ENCODE measurements at places on chromosomes 13 and 19. TPM values are rescaled to one million over a fixed set of nuclear protein-coding genes. Genes with fewer than 3 reads are reported as not detected.

Gene ZNF8
- total RNA-seq = 22.1 TPM

Gene KLF2
- total RNA-seq = 12.8 TPM

Gene PABPC3
- total RNA-seq = 0.29 TPM

Gene PODNL1
- total RNA-seq = 1.0 TPM

Gene C19orf73
- total RNA-seq = 0.94 TPM

Gene KANK2
- 85.3 TPM for total RNA-seq

Gene CASP14
- not detected for total RNA-seq

Gene SLC10A2
- not detected for total RNA-seq

DNA sequence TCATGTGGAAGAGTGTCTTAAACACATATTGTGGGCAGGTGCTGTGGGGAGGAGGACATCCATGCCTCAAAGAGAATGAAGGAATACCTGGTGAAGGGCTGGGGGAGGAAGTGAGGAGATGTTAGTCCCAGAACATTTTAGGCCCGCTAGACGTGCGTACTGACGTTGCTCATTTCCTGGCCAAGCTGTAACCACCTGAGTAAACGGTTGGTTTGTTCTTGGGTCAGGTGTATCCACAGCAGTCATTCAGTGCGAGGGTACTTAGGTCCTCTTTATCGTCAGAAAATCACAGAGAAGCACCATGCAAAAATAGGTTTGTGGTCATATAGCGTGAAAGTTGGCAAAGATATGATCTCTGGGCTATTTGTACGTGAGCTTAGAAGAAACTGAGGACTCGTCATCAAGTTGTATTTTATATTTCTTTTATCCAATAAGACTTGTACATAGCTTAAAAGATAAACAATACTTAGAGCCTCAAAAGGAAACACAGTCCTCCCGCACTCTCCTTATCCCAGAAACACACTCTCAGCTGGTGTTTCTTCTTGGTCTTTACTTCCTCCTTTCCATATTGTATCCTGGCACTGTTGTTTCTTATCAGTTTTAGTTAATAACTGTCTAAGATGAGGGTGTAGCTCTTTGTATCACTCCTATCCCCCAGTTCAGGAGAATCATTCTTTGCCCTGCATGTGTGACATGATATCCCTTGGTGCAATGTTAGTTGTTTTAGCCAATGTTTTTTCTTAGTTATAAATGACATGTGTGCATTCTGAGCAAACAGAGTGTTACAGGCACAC, 52.0 kb downstream of the ARHGEF7 start:
- H3K27ac ChIP-seq = no peak overlapping the region
- H3K4me3 ChIP-seq = no peak overlapping the region
- no peaks in the 10 kb centered on the region for H3K27me3 ChIP-seq
- no peaks in the 10 kb centered on the region for H3K4me1 ChIP-seq
- H3K36me3 ChIP-seq = peaks cover 15% of the 10 kb centered on the region

- peaks cover 57% of the 10 kb centered on the region for H3K27me3 ChIP-seq
- no peaks in the 10 kb centered on the region for H3K4me1 ChIP-seq
- DNase-seq = no peak
Observed at GRCh38 chr19:7665076-7665475, 3.8 kb upstream of the RETN start.

- no peak overlapping the region for H3K4me3 ChIP-seq
- H3K27ac ChIP-seq = no peak overlapping the region
- no peak for DNase-seq
- peaks cover 13% of the 10 kb centered on the region for H3K4me1 ChIP-seq
Observed at GRCh38 chr19:18781885-18782527, 9.1 kb downstream of the COMP start.

DNA sequence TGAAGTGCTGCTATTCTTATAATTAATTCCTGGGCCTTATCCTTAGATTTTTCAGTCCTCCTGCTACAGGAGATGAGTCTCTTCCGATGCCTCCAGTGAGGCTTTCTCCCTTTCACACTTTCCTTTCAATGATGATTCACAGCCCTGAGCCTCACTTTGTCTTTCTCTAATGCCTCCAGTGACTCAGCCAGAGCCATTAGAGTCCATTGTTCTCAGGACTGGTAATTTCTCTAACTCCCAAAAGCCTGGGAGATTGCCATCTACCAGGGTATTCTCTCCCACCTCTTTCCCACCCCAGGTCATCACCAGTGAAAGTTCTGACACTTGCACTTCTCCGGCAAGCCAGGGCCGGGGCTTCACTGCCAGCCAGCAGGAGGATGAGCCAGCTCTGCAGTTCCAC, 49.6 kb upstream of the ARGLU1 start:
- H3K4me3 ChIP-seq = no peak overlapping the region
- H3K36me3 ChIP-seq = no peaks in the 10 kb centered on the region
- no peaks in the 10 kb centered on the region for H3K27me3 ChIP-seq
- DNase-seq = no peak
- H3K27ac ChIP-seq = no peak overlapping the region

GRCh38 chr13:41634407-41634806, 177.1 kb downstream of the RGCC start:
- H3K27ac ChIP-seq = peak overlapping the region; percentile 62
- peaks cover 25% of the 10 kb centered on the region for H3K4me1 ChIP-seq
- DNase-seq = no peak
- no peak overlapping the region for H3K4me3 ChIP-seq
- peaks cover 1% of the 10 kb centered on the region for H3K36me3 ChIP-seq

- H3K4me3 ChIP-seq = peak overlapping the region; percentile 88
- no peak for DNase-seq
- no peaks in the 10 kb centered on the region for H3K27me3 ChIP-seq
- peaks cover 25% of the 10 kb centered on the region for H3K4me1 ChIP-seq
- no peaks in the 10 kb centered on the region for H3K36me3 ChIP-seq
Observed at GRCh38 chr19:4456476-4456842, 1.1 kb downstream of the UBXN6 start.

GRCh38 chr19:49761625-49762311, 1.3 kb downstream of the TSKS start:
- no peak overlapping the region for H3K27ac ChIP-seq
- H3K4me3 ChIP-seq = no peak overlapping the region
- H3K4me1 ChIP-seq = peaks cover 20% of the 10 kb centered on the region
- no peaks in the 10 kb centered on the region for H3K36me3 ChIP-seq
- DNase-seq = no peak

DNA sequence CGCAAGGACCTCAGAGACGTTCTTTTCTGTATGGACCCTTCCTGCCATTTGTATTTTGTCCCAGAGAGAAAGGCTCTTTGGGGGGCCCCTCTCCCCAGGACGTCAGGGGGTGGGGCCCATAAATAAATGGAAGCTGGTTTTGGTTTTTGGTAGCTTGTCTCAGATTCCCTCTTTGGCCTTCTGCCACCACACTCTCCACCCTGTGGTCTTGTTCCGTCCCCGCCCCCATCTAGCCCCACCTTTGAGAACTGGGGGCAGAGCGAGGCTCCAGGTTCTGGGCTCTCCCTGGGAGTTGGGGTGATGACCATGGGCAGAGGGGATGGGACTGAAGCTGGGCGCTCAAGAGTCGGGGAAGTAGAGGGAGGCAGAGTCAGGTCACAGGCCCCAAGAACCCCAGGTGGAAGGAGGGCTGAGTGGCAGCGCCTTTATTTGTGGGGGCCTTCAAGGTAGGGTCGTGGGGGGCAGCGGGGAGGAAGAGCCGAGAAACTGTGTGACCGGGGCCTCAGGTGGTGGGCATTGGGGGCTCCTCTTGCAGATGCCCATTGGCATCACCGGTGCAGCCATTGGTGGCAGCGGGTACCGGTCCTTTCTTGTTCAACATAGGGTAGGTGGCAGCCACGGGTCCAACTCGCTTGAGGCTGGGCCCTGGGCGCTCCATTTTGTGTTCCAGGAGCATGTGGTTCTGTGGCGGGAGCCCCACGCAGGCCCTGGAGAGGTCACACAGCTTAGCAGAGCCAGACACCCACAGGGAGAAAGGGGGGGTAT, 3.3 kb downstream of the ISYNA1 start:
- H3K36me3 ChIP-seq = peaks cover 2% of the 10 kb centered on the region
- peak overlapping the region; percentile 75 for H3K4me3 ChIP-seq

DNA sequence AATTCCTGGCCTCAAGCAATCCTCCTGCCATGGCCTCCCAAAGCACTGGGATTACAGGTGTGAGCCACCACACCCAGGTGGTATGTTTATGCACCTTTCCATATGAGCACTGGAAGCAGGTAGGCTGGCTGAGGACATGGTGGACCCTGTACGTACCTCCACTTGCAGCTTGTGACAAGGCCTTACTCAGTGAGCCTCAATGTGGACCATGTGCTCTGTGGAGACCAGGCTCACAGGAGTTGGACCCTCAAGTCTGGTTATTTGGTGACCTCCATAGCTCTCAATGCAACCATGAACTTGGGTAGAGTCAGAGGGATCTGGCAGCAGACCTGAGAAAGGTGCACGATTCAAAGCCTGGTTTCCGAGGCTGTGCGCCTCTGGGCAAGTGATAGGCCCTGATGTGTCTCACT, 5.5 kb downstream of the ACP4 start:
- H3K27me3 ChIP-seq = no peaks in the 10 kb centered on the region
- H3K27ac ChIP-seq = no peak overlapping the region
- peaks cover 4% of the 10 kb centered on the region for H3K4me1 ChIP-seq
- H3K4me3 ChIP-seq = no peak overlapping the region
- DNase-seq = no peak
- peaks cover 5% of the 10 kb centered on the region for H3K36me3 ChIP-seq

DNA sequence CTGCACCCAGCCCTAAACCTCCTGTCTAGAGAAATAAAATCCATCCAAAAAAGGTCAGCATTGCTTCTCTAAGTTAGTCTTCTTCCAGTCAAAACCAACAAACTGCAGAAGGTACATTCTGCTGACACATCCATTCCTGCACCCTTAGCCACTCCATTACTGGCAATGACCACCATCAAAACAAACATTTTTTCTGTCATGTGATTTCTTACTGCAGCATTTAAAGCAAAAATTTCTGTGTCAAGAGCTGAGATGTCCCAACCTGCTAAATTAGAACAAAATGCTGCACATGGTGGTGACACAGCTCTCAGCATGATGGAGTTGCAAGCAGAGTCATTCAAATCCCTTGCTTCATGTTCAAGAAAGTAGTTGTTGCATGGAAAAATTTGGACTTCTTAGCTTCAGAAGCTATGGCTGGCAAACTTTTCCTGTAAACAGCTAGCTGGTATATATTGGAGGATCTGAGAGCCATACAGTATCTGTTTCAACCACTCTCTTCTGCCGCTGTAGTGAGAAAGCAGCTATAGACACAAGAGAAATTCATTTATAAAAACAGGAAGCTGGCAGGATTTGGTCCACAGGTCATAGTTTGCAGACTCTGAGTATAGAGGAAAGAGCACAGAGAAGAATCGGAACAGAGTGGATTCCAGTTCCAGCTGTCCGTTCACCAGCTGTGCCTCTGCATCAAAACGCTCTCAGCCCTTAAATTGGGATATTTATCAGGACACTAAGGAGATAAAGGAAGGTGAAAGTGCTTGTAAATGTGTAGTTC, 17.4 kb downstream of the RUBCNL start:
- peaks cover 14% of the 10 kb centered on the region for H3K4me1 ChIP-seq
- H3K4me3 ChIP-seq = no peak overlapping the region
- no peaks in the 10 kb centered on the region for H3K36me3 ChIP-seq
- H3K27ac ChIP-seq = peak overlapping the region; percentile 60
- no peak for DNase-seq

Data from mesothelial cell of epicardium (in vitro differentiated cells).